ENCODE measurements at places on chromosomes 3 and 15. TPM values are rescaled to one million over a fixed set of nuclear protein-coding genes. Genes with fewer than 3 reads are reported as not detected.
A peak's percentile ranks its signal among the peaks of the same experiment; 100 is the strongest.

GRCh38 chr15:63722204-63722808 lies 111.4 kb downstream of the HERC1 start:
- ATAC-seq, result no peak

GRCh38 chr3:76410762-76411281 lies 625.5 kb upstream of the ZNF717 start:
- no peak for ATAC-seq

GRCh38 chr15:52406601-52407000 lies 111.0 kb upstream of the MYO5C start:
- ATAC-seq, result no peak

- peak; percentile 95 for ATAC-seq
Observed at GRCh38 chr3:8629151-8630021, 15.2 kb downstream of the SSUH2 start.

DNA sequence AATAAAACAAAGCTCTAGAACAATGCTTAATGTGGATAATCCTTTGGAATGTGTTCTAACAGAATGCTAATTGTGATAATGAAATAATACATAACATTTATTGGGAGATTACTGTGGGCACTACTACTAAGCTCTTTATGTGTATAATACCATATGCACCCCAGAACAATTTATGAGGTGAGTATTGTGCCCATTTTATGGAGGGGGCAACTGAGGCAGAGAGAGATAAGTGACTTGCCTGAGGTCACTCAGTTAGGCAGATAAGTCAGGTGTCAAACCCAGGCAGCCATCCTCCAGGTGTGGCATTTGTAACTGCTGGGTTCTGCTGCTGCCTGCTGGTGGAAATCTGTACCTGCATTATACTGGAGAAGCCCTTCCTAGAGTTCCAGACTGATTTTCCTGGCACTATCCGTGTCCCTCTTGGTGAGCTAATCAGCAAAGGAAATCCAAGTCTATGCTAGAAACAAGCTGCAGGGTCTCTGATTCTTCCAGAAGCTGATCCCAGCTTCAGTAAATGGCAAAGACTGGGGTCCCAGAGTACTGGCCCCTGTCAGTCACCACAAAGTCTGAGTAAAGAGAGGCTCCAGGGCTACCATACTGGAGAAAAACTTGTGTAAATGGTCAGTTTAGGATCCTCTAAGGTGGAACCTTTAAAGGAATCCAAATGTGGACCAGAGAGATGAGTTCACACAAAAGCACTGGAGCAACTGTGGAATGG lies 22.6 kb upstream of the RBP1 start:
- no peak for ATAC-seq

DNA sequence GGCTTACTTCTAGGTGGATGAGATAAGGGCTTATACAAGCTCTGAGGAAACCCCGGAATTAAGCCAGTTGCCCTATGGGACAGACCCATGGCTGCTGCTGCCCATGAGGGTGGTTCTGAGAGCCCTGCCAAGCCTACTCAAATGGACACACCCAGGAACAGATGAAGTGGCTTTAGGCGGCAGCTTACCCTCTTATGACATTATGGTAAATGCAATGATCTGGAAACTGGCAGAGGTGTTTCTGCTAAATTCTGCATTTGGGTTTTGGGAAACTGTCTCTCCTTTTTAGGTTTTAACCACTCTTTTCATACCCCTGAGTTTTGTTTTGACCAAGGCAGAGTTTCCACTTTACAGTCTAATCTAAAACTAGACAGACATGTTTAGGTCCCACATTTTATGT lies 9.0 kb upstream of the ZBED2 start:
- ATAC-seq, result peak; percentile 68

- ATAC-seq, result no peak
Observed at GRCh38 chr3:53809764-53810400, 36.3 kb downstream of the CHDH start.

DNA sequence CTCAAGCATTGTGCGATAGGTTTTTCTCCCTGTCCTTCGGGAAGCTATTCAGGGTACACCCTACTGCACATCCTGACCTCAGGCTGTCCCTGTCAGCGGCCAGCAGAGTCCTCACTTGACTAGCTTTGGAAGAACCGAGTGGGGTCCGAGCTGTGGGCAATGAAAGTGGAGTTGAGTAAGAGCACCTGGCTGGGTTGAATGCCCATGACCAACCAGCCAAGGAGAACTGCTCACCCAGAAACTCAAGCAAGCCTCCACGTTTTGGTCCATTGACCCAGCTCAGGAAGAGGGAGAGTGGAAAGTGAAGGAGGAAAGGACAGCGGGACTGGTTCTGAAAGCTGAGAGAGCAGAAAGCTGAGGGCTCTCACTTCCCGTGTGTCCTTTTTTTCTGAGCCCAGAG lies 36.0 kb upstream of the HDGFL3 start:
- ATAC-seq, result no peak

DNA sequence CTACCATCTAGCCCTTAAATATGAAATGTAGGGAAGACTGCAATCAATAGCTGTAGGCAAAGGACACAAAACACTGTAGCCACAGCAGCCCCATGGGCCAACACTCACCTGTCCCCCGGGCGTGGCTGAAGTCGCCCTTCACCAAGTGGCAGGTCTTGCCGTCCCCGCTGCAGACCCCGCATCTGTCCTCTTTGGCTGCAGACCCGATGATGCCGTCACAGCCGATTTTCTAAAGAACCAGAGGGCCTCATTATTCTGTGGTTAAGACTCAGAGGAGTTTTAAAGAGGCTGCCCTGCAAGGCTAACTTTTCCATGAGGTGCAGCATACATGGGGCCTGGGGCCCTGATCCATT lies 245.6 kb downstream of the ADAMTS17 start:
- ATAC-seq, result no peak

DNA sequence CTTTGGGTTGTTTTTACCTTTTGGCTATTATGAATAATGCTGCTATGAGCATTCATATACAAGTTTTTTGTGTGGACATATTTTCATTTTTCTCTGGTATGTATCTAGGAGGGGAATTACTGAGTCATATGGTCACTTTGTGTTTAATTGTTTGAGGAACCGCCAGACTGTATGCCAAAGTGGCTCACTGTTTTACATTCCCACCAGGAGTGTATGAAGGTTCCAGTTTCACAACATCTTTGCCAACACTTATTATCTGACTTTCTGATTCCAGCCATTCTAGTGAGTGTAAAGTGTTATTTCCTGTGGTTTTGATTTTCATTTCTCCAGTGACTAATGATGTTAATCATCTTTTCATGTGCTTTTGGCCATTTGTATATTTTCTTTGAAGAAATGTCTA lies 51.8 kb downstream of the CMTM7 start:
- peak; percentile 64 for ATAC-seq

- ATAC-seq, result no peak
Observed at GRCh38 chr15:56484287-56484686, 19.4 kb upstream of the MNS1 start.

DNA sequence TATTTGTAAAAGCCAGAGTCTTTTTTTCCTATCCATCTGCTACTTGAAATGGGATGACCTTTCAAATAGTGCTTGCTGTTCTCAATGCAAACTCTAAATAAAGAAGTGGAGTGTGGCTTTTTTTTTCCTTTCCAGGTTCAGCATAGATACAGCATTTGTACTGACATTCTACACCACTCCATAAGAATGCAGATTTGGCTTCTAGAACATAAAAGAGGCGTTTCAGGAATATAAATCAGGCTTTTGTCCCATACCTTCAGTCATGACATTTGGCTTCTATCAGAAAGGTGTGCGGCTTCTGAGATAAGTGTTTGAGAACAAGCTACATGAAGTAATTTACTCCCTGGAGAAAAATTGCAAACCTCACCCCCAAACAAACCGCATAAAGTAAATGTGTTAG lies 553.1 kb downstream of the FHIT start:
- no peak for ATAC-seq

DNA sequence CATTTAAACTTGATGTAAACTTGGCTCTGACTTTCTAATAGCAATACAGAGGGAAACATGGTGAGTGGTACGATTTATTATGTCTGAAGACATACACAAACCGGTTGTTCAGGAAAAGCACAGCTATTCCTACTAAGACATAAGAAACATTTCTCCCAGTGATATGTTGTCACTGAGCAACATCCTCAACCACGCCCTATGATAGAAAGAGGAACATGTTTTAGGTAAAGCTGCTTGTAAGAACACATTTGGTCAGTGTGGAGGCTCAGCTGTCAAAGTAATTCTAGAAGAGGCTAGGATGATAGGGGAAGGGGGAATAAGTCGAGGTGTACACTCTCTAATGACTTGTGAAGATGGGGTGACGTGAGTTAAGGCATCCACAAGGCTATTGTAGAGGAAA lies 42.7 kb upstream of the B3GNT5 start:
- ATAC-seq, result no peak

- ATAC-seq, result no peak
Observed at GRCh38 chr3:127121885-127122284, 71.0 kb upstream of the PRR23E start.

GRCh38 chr15:65006876-65007275 lies 17.2 kb upstream of the SPG21 start:
- no peak for ATAC-seq

DNA sequence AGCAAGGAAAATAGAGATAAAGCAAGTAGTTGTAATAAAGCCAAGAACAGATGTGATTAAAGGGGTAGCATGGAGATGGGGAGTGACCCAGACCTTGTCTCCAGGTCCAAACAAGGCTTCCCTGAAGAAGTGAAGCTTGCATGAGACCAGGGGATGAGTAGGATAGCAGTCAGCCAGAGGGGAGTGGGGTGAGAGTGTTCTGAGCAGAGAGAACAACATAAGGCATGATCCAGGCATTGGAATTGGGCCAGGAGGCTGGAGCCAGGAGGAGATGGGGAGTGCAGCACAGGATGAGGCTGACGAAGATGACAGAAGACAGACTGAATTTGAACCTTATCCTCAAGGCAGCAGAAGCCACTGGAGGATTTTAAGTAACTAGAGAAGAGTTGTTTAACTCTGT lies 7.2 kb downstream of the TMOD2 start:
- ATAC-seq, result no peak

GRCh38 chr3:118884748-118885206 lies 149.9 kb downstream of the IGSF11 start:
- ATAC-seq, result peak; percentile 91

- ATAC-seq, result no peak
Observed at GRCh38 chr3:160583451-160583850, 18.1 kb upstream of the KPNA4 start.

- no peak for ATAC-seq
Observed at GRCh38 chr3:47117807-47118364, 46.0 kb downstream of the SETD2 start.

The SPTBN5 gene
- total RNA-seq, result 4.9 TPM

The BCL2A1 gene
- 32.7 TPM for total RNA-seq

The RCCD1 gene
- total RNA-seq, result 31.9 TPM

The CADPS gene
- total RNA-seq, result not detected

The CCR1 gene
- 1.8 TPM for total RNA-seq

The RPP25 gene
- 9.6 TPM for total RNA-seq
